WERI-Rb-1 (cell line): ENCODE measurements at places on chromosomes 6 and 20.

GRCh38 chr20:52348434-52348833 lies 156.9 kb upstream of the ZFP64 start:
- DNase-seq, result no peak

GRCh38 chr6:11830520-11830919 lies 51.9 kb upstream of the ADTRP start:
- no peak for DNase-seq

DNA sequence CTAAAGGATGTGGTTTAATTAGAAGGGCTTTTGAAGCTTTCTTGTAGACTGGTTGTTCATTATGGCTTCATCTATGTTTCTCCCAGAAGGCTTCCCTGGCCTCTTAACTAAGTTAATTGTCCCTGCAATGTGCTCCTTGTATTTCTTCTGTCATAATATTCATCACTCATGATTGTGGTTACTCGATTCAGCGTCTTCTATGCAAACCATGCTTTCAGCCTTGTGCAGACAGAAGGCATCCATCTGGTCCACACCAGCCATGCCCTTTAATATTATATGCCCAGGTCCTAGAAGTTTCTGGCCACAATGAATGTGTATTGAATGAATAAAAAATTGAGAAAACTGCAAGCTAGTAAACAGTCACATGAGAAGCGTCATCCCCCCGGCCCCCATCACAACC lies 163.2 kb downstream of the KHDC1L start:
- DNase-seq, result no peak

DNA sequence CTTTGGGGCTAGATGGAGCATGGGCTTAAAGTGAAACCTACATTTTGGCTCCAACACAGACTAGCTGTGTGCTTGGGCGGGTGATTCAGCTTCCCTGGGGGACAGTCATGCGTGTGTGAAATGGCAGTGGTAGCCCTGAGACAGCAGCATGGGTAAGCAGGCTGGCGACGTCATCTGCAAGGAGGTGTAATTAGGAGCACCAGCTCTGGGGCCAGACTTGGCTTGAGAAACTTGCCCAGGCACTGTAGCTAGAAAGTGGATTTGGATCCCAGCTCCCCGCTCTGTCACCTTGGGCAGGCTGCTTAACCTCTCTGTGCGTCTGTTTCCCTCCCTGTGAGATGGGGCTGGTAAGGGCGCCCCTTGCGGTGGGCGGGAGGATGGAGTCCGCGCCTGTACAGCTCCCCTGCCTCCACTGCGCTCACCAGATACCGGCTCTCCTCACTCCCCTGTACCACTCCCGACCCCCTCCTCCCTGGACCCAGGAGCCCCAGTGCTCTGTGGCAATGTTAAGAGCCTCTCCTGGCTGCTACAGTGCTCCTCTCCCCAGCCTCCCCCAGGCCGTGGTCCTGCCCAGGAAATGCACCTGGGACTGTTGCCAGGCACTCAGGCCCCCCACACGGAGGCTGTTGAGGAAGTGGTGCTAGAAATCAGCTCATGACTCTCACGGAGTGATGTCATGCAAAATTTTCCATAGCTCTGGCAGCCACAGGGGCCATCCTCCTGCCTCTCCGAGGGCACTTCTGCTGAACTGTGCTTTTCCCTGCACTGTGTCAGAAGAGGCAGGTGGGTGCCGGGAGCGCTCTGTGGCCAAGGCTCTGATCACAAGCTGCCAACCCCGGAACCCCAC lies 44.6 kb downstream of the SYNJ2 start:
- no peak for DNase-seq

DNA sequence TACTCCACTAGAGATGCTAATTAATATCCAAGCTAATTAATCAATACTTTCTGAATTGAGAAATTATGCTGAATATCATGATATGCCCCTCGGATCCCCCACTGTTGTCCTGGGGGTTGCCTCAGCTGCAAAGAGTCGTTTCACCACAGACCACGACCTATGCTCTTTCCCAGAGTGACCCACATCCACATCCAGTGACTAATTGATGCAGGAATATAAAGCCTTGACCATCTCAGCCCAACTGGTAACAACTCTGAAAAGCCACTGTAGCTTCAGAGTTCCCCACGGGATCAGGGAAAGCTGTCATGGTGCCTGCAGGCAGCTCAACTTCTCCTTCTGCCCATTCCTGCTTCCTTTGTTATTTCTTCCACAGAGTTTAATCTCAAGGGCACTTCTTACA lies 116.9 kb downstream of the RWDD2A start:
- no peak for DNase-seq

DNA sequence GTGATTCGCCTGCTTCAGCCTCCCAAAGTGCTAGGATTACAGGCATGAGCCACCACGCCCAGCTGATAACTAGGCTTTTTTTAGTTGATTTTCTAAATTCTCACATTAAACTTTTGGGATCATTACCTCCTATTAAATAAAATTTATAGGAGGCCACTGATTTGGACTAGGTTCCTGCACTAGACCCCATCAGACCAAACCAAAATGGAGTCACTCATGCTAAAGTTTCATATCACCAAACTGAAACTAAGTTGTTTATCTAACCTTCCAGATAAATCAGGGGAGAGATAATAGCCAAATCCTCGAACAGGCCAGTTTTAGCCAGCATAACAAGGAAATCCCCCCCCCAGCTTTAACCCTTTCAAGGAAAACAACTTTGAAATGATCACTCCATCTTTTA lies 98.4 kb upstream of the SLC22A16 start:
- no peak for DNase-seq

DNA sequence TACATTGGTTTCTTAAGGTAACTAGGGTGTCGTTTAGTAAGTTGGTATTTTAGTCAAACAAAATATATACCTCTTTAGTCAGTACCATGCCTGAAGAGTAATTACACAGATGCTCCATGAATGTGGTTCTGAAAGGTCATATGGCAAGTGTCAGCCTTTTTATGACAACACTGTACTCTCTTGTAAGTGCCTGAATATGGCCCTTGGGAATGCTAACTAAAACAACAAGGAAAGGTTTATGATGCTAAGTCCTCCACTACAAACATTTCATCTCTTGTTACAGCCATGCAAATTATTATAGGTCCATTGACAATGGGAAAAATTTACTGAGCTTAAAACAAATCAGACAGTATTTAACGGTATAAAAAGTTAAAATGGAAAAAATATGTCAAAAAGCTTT lies 39.0 kb upstream of the SUPT3H start:
- DNase-seq, result no peak

DNA sequence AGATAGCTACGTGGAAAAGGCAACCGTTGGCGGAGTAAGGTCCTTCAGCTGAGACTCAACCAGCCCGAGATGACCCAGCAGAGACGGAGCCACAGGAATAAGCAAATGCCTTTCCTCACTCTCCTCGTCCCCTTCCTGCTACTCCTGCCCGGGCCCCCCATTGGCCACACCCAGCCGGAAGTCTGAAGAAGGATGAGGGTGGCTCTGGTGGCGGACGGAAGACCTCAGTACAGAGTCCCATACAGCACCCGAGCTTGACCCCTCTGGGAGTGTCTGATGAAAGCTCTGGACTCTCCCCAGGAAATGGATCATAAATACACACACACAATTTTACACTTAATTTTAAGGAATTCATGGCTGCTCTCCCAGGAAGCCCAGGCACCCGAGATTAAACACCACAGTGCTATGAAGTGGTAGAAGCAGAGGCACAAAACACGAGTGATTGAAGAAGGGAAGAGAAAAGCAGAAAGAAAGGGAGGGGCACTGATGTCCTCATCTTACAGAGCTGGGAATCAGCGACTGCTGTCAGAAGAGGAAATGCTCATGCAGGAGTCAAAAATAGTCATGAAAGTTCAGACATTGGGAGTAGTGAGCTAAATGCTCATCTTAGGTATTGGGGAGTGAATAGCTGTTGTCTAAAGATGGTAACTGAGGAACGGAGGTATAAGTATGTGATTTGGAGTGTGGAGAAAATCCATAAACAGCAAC lies 125.6 kb downstream of the BANF2 start:
- DNase-seq, result no peak

- DNase-seq, result no peak
Observed at GRCh38 chr6:163243692-163244589, 170.6 kb upstream of the QKI start.

- DNase-seq, result no peak
Observed at GRCh38 chr6:132114201-132114825, 163.1 kb upstream of the CCN2 start.

DNA sequence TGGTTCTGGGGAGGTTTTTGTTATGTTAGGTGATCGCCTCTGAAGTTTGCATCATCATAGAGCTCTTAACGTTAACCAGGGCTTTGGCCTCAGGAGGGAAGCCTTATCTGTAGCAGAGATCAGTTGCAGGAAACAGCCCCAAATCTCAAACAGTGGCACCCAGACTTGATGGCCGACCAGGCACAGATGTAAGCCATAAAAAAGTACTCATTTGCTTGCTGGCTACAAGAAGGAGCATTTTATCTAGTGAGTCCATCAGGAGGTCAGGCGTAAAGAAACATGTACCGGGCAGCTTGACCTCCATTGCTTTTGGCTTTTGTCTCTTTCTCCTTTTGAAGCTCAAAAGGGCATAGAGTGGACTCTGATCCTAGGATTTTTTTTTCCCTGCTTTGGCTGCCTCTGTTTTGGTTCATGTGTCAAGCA lies 122.3 kb downstream of the CCDC170 start:
- no peak for DNase-seq

DNA sequence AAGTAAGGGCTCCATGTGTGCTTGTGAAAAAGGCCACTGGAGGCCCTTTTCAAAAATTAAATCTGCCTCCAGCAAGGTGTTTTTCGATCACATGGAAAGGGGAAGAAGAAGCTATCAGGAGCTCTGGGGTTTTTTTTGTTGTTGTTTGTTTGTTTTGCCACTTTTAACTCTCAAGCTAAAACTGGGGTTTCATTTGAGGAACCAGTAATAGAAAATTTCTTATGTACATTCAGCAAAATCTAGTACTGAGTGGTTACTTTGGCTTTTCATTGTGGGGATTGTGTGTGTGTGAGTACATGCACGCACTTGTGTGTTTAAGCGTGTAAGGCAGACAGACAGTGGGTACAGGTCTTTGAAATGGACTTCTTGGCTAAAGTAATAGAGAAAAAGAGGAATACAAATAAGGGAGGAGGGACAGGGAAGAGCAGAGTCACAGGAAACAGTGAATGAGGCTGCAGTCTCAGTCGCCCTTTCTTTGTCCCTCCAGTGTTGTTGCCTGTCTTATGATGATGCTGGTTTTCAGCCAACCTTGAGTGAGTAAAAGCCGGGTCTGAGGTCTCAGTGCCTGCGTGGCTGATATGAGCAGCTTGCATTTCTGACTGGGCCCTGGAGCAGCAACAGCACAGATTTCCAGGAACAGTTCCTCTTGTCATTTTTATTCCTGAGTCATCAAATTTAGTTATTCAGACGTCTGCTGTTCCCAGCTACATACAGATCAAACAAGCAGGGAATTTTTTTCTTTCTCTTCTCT lies 26.2 kb downstream of the SLC16A10 start:
- DNase-seq, result no peak

GRCh38 chr6:4574007-4574406 lies 202.2 kb upstream of the CDYL start:
- DNase-seq, result no peak

DNA sequence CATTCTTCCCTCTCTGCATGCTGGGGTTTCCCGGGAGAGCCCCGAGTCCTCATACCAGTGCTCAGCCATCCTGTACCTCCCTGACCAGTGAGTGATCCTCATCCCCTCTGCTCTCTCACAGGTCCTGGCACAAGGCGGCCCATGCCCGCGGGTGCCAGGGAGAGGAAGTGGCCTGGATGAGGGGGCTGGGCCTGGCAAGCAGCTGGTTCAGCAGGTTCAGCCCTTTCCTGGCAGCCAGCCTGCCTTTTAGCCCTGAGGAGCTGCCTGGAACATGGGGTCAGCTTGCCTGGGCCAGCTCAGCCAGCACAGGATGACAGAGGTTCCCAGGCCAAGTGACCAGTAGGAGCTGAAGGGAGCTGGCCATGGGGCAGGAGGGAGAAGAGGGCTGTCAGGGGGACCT lies 10.9 kb downstream of the MOCS1 start:
- DNase-seq, result no peak

DNA sequence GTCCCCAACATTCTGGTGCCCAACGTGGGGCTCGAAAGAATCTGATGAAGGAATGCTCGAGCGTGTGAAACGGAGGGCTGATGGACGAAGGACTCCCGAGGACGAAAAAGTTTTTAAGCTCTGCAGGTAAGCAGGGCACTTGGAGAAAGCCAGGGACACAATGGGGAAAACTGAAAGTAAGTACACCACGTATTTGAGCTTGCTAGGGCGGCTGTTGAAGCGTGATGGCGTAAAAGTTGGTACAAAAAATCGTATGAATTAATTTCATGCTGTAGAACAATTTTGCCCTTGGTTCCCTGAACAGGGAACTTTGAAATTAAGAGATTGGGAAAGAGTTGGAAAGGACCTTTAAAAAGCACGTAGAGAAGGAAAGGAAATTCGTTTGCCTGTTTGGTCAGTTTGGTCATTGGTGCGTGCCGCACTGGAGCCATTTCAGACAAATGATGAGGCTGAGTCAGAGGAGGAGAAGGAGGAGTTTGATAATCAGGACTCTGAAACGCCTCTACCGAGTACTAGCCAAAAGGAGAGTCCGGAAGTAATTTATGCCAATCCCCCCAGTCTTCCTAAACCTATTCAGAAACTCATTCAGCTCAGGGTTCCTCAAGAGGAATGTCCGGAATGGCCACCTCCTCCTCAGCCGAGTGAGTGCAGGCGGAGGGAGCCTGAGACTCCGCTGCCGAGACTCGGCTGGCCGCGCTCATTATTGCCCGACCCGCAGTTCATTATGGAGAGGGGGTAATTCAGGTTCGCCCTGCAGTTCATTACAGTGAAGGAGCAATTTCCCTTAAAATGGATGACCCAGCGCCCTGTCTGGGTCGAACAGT lies 59.2 kb upstream of the PRSS16 start:
- peak; percentile 28 for DNase-seq

- DNase-seq, result no peak
Observed at GRCh38 chr6:135189344-135189743, 8.2 kb downstream of the MYB start.

- no peak for DNase-seq
Observed at GRCh38 chr6:50959081-50959641, 140.5 kb downstream of the TFAP2B start.

- DNase-seq, result no peak
Observed at GRCh38 chr6:155115893-155116570, 120.9 kb downstream of the TIAM2 start.

- DNase-seq, result no peak
Observed at GRCh38 chr6:117542493-117542892, 59.8 kb downstream of the GOPC start.

- no peak for DNase-seq
Observed at GRCh38 chr6:16754876-16755275, 6.4 kb downstream of the ATXN1 start.

- DNase-seq, result no peak
Observed at GRCh38 chr6:84046755-84047154, 13.2 kb downstream of the MRAP2 start.

- no peak for DNase-seq
Observed at GRCh38 chr6:132746048-132746447, 11.7 kb downstream of the VNN2 start.

- no peak for DNase-seq
Observed at GRCh38 chr6:10417681-10418104, 2.8 kb upstream of the TFAP2A start.

- no peak for DNase-seq
Observed at GRCh38 chr20:41507436-41507835, 110.7 kb downstream of the CHD6 start.
